ENCODE measurements at places on chromosomes 11 and 22. TPM values are rescaled to one million over a fixed set of nuclear protein-coding genes. Genes with fewer than 3 reads are reported as not detected.

DNA sequence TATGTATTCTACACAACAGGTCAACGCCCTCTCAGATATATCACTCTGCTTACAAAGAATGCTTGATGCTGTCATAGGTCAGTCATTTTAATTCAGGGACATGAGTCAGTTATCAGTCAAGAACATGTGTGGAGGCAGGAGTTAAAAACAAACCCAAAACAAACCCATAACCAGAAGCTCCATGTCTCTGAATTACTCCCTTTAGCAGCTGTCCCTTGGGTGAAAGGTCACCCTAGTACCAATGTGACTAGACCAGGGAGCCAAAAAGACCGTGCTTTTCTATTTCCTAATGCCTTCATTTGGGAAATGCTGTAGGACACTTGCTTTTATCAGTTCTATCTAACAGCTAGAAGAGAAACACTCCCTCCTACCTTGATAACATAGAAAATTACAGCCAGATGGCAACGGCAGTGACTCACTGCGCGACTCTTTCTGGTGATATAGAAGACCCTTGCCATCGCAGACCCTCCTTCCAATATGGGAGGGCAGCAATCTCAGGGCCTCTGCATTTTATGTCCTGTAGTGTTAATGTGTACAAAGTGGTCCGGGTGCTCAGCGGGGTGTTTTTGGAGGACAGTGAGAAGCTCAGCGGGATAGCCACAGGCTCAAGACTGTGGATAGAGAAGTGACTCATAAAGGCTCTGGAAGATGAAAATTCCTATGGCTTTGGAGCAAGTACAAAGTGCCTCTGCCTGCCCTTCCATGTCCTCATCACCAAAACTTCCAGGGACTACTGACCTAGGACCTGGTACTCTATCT lies 24.8 kb downstream of the APOL5 start:
- peak overlapping the region; percentile 39 for H3K4me3 ChIP-seq
- no peaks in the 10 kb centered on the region for H3K27me3 ChIP-seq
- H3K4me1 ChIP-seq, result peaks cover 46% of the 10 kb centered on the region

Gene KRTAP5-8
- not detected for total RNA-seq

DNA sequence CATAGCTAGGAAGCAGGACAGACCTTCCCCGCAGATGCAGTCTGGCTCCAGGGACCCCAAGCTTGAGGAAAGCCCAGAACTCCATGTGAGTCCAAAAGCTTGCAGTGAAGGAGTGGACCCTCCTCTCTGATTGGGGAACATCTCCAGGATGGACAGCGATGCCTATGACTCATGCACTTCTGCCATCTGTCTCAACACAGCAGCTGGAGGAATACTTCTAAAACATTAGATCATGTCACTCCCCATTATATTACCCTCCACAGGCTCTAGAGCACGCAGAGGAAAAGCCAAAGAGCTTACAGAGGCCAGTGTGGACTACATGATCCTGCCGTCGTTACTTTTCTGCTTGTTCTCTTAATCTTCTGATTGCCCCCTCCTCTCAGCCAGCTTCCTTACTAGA lies 605.7 kb downstream of the INSC start:
- H3K4me1 ChIP-seq, result no peaks in the 10 kb centered on the region
- H3K4me3 ChIP-seq, result no peak overlapping the region
- no peaks in the 10 kb centered on the region for H3K36me3 ChIP-seq
- DNase-seq, result no peak
- H3K27me3 ChIP-seq, result no peaks in the 10 kb centered on the region

- peak; percentile 16 for DNase-seq
- no peaks in the 10 kb centered on the region for H3K36me3 ChIP-seq
- H3K4me1 ChIP-seq, result peaks cover 7% of the 10 kb centered on the region
- no peak overlapping the region for H3K4me3 ChIP-seq
- H3K27me3 ChIP-seq, result no peaks in the 10 kb centered on the region
- no peak overlapping the region for H3K27ac ChIP-seq
Measured at GRCh38 chr11:128544471-128545051, 42.8 kb downstream of the ETS1 start.

Gene DGCR2
- total RNA-seq, result 43.6 TPM

Gene BEST1
- total RNA-seq, result 4.7 TPM

GRCh38 chr22:46622081-46622521 lies 1.9 kb downstream of the GRAMD4 start:
- DNase-seq, result no peak
- H3K4me1 ChIP-seq, result no peaks in the 10 kb centered on the region
- H3K4me3 ChIP-seq, result no peak overlapping the region
- no peaks in the 10 kb centered on the region for H3K36me3 ChIP-seq

Gene DTX4
- 0.22 TPM for total RNA-seq

Gene LDHAL6A
- total RNA-seq, result not detected

- H3K4me3 ChIP-seq, result no peak overlapping the region
- no peaks in the 10 kb centered on the region for H3K36me3 ChIP-seq
- no peak overlapping the region for H3K27ac ChIP-seq
- no peak for DNase-seq
Measured at GRCh38 chr11:72075109-72075508, 5.2 kb downstream of the NUMA1 start.

DNA sequence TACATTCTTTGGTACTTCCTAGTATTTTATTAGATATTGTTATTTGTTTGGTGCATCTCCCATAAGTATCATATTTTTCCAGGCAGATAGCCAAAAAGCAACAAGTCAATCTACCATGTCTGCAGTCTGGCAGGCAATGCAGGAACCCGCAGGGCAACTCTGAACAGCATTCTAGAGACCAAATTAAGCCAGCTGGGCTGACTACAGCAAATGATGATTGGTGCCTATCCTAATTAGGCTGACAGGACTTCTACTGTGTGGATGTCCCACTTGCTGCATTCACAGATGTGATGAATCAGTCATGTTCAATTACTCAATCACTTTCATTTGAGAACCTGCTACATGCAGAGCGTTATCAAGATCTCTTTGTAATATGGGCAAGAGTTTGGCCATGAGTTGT lies 40.3 kb upstream of the AMOTL1 start:
- H3K27me3 ChIP-seq, result no peaks in the 10 kb centered on the region
- H3K27ac ChIP-seq, result 0 out of 2 replicates have a peak overlapping the region, but pooled peaks have one; percentile 13
- DNase-seq, result no peak
- peaks cover 58% of the 10 kb centered on the region for H3K4me1 ChIP-seq
- H3K36me3 ChIP-seq, result no peaks in the 10 kb centered on the region

DNA sequence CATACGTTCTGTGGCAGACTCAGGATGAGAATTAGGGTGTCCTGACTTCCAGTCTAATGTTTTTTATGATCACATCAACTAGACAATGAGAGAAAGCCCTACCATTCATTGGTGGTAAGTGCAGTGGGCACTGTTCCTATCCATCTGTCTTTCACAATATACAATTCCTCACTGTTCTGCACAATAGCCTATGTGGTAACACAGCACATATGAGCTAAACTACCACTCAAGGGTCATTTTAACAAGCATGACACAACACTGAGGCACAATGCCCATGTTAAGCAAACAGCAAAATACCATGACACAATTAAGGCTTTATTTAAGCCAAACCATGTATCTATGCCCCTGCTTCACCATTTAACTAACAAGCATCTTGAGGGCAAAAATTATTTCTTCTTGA lies 52.3 kb downstream of the SIK3 start:
- H3K4me3 ChIP-seq, result no peak overlapping the region
- H3K27ac ChIP-seq, result no peak overlapping the region
- DNase-seq, result peak; percentile 60
- peaks cover 21% of the 10 kb centered on the region for H3K4me1 ChIP-seq
- H3K36me3 ChIP-seq, result no peaks in the 10 kb centered on the region

DNA sequence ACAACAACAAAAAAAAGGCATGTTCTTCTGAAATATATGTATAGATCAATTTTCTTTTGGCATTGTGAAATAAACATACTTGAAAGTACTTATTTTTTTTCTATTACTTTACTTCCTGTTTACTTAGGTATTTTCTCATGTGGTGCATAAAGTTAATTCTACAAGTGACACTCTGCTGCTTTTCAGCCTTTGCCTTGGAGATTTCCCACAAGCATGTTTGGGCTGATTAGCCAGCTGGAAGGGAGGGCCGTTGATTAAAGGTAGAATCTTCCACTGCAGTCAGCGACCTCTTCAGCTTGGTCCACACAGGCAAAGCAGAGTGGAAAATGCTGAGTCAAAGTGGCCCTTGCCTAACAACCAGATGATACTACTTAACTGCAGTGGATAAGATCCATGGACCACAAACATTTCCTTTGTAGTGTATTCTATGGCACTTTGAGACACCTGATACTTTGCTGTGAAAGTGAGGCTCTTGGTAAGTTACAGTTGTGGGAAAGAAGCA lies 176.0 kb downstream of the ARHGAP42 start:
- no peaks in the 10 kb centered on the region for H3K36me3 ChIP-seq
- peak; percentile 81 for DNase-seq
- H3K4me3 ChIP-seq, result no peak overlapping the region
- H3K27ac ChIP-seq, result peak overlapping the region; percentile 48

Gene RIBC2
- 0.25 TPM for total RNA-seq

DNA sequence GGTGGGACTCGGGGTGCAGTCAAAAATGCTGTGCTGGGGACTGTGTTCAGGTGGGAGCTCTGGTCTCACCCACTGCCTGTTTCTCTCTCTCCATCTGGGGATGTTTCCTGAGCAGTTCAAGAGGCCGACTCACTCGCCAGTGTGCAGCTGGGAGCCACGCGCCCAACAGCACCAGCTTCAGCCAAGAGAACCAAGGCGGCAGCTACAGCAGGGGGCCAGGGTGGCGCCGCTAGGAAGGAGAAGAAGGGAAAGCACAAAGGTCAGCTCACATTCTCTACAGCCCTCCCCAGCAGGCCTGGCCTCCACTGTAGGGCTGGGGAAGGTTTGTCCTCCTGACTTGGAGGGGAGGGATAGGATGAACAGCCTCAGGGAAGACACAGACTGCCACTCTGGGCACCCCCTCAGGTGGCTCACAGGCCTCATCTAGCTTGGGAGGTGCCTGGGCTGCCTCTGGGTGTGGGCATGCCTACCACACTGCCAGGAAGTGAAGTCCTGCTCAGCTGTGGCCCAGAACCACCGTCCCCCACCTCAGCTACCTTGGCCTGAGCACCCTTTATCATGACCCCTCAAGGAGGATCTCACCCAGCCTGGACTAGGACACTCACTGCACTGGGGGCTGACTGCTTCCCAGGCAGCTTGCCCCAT lies 13.0 kb downstream of the TUB start:
- H3K36me3 ChIP-seq, result no peaks in the 10 kb centered on the region
- peak; percentile 13 for DNase-seq
- H3K27me3 ChIP-seq, result no peaks in the 10 kb centered on the region
- H3K4me3 ChIP-seq, result no peak overlapping the region
- no peak overlapping the region for H3K27ac ChIP-seq
- peaks cover 21% of the 10 kb centered on the region for H3K4me1 ChIP-seq

DNA sequence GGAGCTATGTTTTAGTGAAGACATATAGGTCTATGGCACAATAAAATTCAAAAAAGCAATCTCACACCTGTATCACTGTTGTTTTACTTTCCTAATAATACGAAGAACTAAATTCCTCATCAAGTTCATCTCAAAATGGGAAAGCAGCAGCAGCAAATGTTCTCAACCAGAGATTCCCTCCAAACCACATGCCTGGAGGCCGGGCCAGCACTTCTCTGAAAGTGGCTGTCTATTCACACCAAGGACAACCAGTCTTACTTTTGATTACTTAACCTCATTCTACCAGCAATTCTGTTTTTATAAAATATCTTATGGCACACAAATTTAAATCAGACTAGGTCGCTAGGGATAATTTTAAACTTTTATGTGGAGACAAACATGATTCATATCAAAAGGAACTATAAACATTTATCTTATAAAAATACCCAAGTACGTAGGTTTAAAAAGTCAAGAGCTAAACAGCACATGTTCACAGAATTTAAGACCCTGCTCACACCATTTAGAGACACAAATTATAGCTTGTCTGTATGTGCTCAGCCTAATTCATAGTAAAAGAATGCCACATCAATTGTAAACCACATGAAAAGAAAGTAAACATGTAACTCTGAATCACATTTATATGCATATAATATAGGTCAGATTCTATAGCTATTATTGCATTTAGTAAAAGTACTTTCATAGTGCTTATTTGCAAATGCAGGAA lies 46.1 kb downstream of the RRAS2 start:
- peak overlapping the region; percentile 2 for H3K27ac ChIP-seq
- no peak overlapping the region for H3K4me3 ChIP-seq
- no peaks in the 10 kb centered on the region for H3K36me3 ChIP-seq
- H3K27me3 ChIP-seq, result no peaks in the 10 kb centered on the region
- peak; percentile 26 for DNase-seq
- H3K4me1 ChIP-seq, result peaks cover 63% of the 10 kb centered on the region

GRCh38 chr11:26842478-26843282 lies 120.8 kb upstream of the SLC5A12 start:
- H3K4me3 ChIP-seq, result peak overlapping the region; percentile 29
- no peaks in the 10 kb centered on the region for H3K36me3 ChIP-seq
- H3K27ac ChIP-seq, result peak overlapping the region; percentile 75
- no peaks in the 10 kb centered on the region for H3K27me3 ChIP-seq

GRCh38 chr11:2085251-2086066 lies 53.7 kb downstream of the IGF2 start:
- no peaks in the 10 kb centered on the region for H3K4me1 ChIP-seq
- no peaks in the 10 kb centered on the region for H3K36me3 ChIP-seq
- no peak overlapping the region for H3K27ac ChIP-seq
- no peak for DNase-seq
- no peak overlapping the region for H3K4me3 ChIP-seq

Gene CELSR1
- 0.38 TPM for total RNA-seq

GRCh38 chr11:134481933-134482527 lies 70.0 kb upstream of the B3GAT1 start:
- no peaks in the 10 kb centered on the region for H3K4me1 ChIP-seq
- H3K27me3 ChIP-seq, result no peaks in the 10 kb centered on the region
- no peak for DNase-seq
- no peaks in the 10 kb centered on the region for H3K36me3 ChIP-seq
- no peak overlapping the region for H3K4me3 ChIP-seq
- no peak overlapping the region for H3K27ac ChIP-seq

Gene PGGHG
- 23.1 TPM for total RNA-seq

DNA sequence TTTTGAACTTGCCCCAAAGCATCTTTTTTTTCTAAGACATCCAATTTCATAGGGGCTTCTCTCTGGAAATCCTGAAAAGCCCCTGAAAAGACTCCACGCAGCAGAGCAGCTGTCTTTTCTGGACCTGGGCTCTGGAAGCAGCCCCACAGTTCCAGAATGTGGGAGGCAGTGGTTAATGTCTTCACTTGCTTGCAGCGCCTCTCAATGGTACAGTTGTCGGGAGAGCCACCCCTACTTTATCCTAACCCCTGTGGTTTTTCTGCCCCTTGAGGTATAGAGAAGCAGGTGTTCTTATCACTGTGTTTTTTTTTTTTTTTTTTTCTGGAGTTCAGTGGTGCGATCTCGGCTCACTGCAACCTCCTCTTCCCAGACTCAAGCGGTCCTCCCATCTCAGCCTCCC lies 83.4 kb upstream of the SORL1-AS1 start:
- no peak for DNase-seq
- H3K36me3 ChIP-seq, result no peaks in the 10 kb centered on the region
- H3K4me3 ChIP-seq, result no peak overlapping the region
- no peak overlapping the region for H3K27ac ChIP-seq
- peaks cover 40% of the 10 kb centered on the region for H3K27me3 ChIP-seq
